ENCODE measurements at places on chromosomes 3 and 15.

DNA sequence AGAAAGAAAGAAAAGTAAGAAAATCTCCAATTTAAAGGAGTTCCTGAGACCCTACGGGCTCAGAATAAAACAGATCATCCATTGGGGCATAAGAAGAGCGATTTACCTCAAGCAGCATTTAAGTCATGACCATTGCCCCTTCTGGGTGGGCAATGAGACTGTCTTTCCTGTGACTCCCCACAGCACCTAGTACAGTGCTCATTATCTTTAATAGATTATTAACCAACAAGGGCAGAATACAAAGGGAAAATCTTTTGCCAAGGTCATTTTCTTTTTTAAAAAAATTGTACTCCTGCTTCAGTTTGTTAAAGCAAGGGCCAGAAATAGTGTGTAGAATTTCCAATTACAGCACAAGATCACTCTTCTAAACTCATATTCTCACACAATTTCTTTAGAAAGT, 443.3 kb upstream of the AGTR1 start:
- no peak for DNase-seq

DNA sequence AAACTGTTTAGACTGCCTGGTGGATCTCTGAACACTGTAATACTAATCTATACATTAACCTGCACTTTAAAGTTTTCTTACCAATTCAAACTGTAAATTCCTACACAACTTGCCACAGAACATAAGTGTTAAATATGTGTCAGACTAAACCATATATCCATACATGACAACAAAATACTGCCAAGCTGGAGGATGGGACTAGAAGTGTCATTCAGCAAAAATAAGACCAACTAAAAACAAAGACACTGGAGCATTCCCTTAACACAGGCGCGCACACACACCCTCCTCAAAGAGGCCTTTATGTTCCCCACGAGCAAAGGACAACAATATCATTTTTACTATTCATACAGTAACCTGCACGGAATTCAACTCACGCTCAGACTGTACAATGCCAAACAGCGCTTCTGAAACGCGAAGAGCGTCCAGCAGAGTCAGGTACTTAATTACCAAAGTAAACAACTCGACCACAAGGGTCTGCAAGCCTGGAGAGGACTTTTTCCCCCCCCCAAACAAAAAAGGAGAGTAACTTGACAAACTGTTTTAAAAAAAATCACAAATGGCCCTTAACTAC, 1.1 kb downstream of the DCUN1D1 start:
- no peak for DNase-seq

GRCh38 chr15:52493968-52494367, 34.7 kb downstream of the MYO5A start:
- no peak for DNase-seq

DNA sequence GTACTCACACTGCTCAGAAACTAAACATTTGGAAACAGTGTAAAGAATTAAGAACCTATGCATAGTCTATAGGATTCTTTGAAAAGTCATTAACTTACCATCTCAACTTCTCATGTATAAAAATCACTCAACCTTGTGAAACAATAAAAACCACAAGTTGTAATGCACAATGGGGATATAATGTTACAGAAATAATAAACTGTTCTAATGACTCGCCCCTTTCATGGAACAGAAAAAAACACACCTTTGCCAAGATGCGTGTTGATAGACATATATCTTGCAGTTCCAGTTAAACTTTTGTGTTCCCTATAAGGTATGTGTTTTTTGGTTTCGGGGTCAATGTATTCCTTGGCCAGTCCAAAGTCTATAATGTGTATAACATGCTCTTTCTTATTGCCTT, 50.8 kb upstream of the PPIB start:
- no peak for DNase-seq

Measured in fibroblast of pulmonary artery (primary cell).